ENCODE measurements at places on chromosomes 5 and 9.

GRCh38 chr5:113153512-113154097 is 177.0 kb downstream of the DCP2 start:
- no peak for DNase-seq

- no peak for DNase-seq
Observed at GRCh38 chr5:97224112-97224750, 41.2 kb upstream of the RIOK2 start.

GRCh38 chr5:139979518-139979917 is 63.6 kb downstream of the NRG2 start:
- no peak for DNase-seq

- no peak for DNase-seq
Observed at GRCh38 chr9:93315960-93316359, 132.0 kb downstream of the WNK2 start.

GRCh38 chr9:131697908-131698617 is 41.8 kb downstream of the RAPGEF1 start:
- DNase-seq, result no peak

DNA sequence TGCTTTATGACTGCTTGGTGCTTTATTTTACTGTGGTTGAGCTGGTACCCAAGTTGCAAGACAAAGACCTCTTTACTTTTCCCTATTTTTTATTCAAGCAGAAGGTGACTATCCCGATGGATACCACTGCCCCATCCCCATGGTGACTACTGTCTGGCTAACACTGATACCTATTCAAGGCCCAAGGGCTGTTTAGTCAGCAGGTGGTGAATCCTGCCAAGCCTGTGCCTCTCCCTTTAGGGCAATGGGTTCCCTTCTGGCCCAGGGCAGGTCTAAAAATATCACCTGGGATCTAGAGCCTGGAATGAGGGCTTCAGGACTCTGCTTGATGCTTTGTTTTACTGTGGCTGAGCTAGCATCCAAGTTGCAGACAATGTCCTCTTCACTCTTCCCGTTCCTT is 510.0 kb upstream of the GRAMD2B start:
- DNase-seq, result no peak
